GM12865 (cell line): ENCODE measurements at places on chromosomes 7 and 10.

- DNase-seq: no peak
These were observed 102.6 kb downstream of the PLXDC2 start for GRCh38 chr10:19918794-19919193.

DNA sequence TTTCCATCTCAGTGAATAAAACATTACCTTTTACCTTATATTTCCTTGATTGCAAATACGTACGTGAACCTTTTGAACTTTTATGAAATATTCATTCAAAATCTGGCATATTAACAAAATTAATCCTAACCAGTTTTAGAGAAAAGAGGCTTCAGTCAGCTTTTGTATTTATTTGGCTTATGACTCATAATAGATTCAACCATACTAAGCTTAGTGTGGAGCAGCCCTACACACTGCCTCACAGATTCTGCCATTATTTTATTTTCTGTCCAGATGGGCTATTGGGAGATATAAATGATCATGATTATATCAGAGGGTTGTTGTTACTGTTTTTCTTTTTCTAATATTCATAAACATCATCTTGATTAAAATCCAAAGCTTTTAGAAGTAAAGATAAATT, 325.5 kb downstream of the GPR37 start:
- DNase-seq: no peak

DNA sequence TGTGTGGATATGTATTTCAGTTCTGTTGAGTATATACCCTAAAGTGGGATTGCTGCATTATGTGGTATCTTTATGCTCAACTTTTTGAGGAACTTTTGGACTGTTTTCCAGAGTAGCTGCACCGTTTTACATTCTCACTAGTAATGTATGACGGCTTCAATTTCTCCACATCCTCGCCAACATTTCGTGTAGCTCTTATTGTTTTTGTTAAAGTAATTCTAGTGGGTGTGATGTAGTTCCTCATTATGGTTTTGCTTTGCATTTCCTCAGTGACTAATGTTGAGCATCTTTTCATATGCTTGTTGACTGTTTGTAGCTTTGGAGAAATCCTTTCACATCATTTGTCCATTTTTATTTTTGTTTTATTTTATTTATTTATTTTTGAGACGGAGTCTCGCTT, 4.5 kb downstream of the STMP1 start:
- DNase-seq: no peak

GRCh38 chr7:4235596-4235995, 446.5 kb upstream of the FOXK1 start:
- no peak for DNase-seq

DNA sequence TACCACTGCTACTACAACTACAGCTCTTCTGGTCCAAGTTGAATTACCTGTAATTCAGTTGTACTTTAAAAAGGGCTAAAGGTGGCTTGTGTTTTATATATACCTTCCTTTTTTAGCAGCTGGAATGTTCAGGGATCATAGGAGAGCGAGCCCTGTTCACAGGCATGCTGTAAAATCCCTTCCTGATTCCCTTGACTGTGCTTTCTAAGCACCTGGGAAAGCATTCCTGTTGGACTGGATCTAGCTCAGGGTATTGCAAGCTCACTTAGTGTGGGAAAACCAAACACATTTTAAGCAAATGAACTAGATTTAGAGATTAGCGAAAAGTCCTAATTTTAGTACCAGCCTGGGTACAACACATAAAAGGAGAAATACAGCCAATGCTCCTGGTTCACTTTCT, 31.5 kb downstream of the BPGM start:
- DNase-seq: no peak

- DNase-seq: no peak
These were observed 224.9 kb downstream of the SKIDA1 start for GRCh38 chr10:21300551-21300950.

DNA sequence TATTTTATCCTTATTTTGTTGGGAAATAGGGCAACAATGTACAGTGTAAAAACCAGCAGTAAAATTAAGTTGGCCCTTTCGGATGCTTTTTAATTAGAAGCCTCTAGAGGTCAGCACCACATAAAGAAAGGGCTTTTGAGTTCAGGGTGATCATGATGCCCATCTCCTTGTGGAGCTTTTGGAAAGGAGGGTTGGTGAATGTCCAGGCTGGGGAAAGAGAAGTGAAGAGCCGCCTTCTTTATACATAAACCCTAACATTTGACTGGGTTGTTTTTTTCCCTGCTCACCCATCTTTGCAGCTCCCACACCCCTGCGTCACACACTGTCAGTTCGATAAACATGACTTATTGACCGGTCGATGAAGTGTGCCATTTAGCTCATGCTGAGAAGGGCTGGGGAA, 29.8 kb downstream of the MTURN start:
- DNase-seq: peak; percentile 67

GRCh38 chr10:33244354-33244967, 90.0 kb downstream of the NRP1 start:
- DNase-seq: no peak

GRCh38 chr10:78779339-78779955, 289.3 kb upstream of the ZMIZ1 start:
- no peak for DNase-seq

DNA sequence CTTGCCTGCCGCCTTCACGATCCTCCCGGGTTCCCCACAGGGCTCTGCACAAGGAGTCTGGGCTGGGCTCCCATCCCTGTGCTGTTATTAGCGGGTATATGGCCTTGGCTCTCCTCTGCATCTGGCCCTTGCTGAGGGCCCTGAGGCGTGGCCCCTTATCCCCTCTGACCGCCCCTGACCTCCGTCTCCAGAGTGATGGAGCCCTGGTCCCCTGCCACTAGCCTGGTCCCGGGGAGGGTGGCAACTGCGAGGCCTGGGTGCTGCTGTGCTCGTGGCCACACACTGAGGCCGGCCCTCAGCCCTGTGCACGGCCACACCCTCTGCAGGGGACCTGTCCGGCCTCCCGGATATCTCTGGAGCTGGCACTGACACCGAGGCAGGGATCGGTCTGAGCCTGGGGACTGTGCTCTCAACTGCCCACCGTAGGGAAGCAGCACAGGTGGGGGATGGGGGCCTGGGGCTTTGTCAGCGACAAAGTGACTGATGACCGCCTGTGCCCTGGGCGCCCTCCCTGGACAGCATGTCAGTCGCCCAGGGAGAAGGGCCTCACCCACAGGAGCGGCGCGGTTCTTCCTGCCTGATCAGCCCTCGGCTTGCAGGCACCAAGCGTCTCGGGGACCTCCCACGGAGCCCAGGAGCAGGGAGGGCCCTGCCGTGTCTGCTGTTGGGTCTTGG, 72.4 kb downstream of the NKX6-2 start:
- DNase-seq: no peak

GRCh38 chr10:6455592-6455991, 124.5 kb downstream of the PRKCQ start:
- no peak for DNase-seq

GRCh38 chr10:58992830-58993460, 183.5 kb upstream of the PHYHIPL start:
- peak; percentile 45 for DNase-seq

GRCh38 chr7:46619723-46620310, 698.7 kb upstream of the IGFBP3 start:
- no peak for DNase-seq

DNA sequence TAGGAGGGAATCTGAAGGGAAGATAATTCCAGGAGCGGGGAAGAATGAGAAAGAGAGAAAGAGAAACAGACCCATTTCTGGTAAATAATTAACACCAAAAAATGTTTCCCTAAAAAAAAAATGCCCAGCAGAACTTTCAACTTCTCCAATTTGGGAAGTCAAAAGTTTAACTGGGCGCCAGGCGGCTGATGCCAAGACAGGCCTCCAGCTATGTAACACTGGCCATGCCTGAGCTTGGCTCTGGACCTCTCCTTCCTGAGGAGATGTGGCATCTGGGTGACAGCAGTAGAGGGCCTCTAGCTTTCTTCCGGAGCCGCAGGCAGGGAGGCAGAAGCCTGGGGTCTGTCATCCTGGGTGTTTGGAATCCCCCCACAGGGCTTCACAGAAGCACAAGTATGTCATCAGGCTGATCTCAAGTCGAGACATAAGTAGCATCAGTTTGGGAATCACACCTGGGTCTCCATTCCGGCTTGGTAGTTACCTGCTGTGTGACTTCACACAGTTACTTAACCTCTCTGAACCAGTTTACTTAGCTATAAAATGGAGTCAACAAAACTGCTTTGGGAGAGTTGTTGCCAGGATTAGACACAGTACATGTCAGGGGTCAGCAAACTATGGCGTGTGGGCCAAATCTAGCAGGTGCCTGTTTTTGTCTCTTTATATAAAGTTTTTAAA, 50.5 kb upstream of the TCF7L2 start:
- no peak for DNase-seq

DNA sequence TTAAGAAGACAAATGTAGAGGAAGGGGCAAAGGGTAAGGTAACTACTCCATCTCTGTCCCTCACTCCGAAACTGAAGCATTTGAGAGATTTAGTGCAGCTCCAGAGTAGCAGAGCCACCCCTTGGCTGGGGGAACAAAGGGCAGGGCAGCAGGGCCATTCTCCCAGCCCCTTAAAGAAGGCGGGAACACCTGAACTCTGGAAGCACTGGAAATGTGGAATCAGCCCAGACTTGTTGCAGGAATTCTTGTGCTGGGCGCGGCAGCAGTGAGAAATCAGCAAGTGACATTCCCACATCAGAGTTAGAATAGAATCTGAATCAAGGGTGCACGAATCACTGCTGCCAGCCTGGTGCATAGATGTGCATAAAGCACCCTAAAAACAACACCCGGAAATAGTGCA, 34.4 kb upstream of the GRM8 start:
- no peak for DNase-seq

GRCh38 chr7:154353355-154353767, 301.2 kb downstream of the DPP6 start:
- DNase-seq: no peak

- DNase-seq: no peak
These were observed 73.6 kb upstream of the FAM20C start for GRCh38 chr7:118615-119391.

GRCh38 chr10:80158598-80159127, 26.1 kb downstream of the PLAC9 start:
- DNase-seq: no peak

- no peak for DNase-seq
These were observed 89.2 kb downstream of the CARD11 start for GRCh38 chr7:2954433-2954853.

- no peak for DNase-seq
These were observed 209.2 kb downstream of the PCLO start for GRCh38 chr7:82953324-82954027.

GRCh38 chr10:81270051-81270450, 604.9 kb upstream of the NRG3 start:
- DNase-seq: no peak

DNA sequence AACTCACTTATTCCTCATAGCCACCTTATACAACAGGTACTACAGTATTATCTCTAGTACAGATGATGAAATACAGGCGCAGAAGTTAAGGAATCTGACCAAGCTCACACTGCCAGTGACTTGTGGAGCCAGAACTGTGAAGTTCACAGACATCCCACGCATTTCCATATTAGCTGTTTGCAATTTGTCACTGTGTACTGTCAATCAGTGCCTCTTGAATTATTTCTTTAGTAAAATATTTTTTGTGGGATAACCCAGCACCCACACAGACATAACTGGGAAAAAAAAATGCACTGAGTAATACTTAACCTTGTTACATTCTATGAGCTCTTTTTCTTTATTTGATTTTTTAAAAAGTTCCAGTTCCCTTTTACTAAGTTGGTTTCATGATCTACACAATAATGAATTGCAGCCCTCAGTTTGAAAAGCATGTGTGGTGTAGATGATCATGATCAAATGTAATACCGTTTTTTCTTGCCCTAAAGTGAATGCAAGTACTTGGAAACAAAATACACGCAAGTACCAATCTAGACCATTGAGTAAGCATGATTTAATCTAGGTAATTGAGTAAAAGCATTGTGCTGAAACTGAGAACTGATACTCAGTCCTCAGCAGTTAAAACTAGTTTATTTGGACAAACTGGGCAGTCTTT, 14.1 kb downstream of the CUL1 start:
- DNase-seq: peak; percentile 31

GRCh38 chr10:92239151-92239599, 51.7 kb downstream of the CPEB3 start:
- no peak for DNase-seq

- no peak for DNase-seq
These were observed 97.7 kb downstream of the ALOX5 start for GRCh38 chr10:45471531-45472310.

DNA sequence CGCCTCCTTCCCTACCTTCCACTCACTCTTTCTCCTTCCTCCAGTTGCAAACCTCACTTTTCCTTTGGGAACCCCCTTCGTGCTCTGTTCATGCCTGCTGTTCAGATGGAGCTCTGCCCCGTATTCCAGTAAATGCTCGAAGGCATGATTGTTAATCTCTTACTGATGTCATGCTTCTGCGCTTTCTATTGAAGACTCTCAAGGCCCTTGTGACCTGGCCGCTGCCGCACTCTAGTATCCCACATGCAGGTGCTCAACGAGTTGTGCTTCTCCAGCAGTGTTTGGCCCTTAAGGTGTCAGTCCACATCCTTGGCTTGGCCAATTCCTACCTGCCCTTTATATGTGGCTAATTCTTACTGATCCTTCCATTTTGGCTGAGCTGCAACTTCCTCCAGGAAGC, 158.6 kb downstream of the ADAM12 start:
- no peak for DNase-seq

GRCh38 chr7:122433765-122434164, 129.2 kb upstream of the FEZF1 start:
- no peak for DNase-seq

- DNase-seq: no peak
These were observed 12.0 kb downstream of the SEC24C start for GRCh38 chr10:73756183-73756582.

DNA sequence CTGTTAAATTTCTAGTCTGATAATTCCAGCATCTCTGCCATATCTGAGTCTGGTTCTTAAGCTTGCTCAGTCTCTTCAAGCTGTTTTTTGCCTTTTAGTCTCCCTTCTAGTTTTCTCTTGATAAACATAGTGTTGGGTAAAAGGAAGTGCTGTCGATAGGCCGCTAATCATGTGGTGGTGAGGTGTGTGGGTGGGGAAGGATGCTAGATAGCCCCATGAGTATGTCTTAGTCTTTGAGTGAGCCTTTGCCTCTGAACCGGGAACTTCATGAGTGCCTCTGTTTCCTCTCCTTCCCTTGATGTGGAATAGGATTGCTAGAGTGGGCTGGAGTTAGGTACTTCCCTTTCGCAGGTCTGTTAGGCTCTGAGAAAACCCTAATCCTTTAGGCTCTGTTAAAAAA, 441.8 kb downstream of the INHBA start:
- DNase-seq: no peak

GRCh38 chr10:8305876-8306652, 251.6 kb downstream of the GATA3 start:
- no peak for DNase-seq

GRCh38 chr7:79761876-79762429, 308.5 kb upstream of the MAGI2 start:
- DNase-seq: no peak

GRCh38 chr10:122171302-122172075, 99.6 kb upstream of the BTBD16 start:
- DNase-seq: no peak

DNA sequence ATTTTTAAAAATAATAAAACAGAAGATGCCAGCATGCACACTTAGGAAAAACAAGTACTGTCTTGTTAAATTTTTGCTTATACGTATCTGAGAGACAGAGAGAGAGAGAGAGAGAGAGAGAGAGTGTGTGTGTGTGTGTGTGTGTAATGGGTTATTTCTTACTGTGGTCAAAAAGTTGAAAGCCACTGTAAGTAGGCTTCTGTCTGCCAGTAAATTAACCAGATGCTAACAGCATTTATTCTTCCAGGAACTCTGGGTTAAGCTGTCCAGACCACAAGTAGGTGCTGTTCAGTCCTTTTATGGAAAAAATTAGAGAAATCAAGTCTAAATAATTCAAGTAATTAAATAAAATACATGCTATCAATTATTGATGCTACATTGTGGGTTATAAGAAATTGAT, 39.7 kb downstream of the RNF32 start:
- DNase-seq: no peak
